DMS79 (cell line): ENCODE measurements at places on chromosomes 2 and 18.

- DNase-seq, result no peak
These were observed 53.9 kb downstream of the MBP start for GRCh38 chr18:77078690-77079070.

DNA sequence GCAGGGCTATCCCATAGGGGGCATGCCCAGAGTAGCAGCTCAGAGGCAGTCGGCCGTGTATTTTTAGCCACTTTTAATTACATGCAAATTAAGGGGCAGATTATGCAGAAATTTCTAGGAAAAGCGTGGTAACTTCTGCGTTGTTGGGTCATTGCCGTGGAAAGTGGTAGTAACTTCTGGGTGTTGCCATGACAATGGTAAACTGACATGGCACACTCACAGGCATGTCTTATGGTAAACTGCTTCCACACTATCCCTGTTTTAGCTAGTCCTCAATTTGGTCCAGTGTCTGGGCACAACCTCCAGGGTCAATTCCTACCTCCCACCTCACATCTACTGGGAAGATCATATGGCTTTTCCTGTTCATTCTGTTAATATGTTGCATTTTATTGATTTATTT is 428.9 kb upstream of the FANCL start:
- DNase-seq, result no peak

- DNase-seq, result no peak
These were observed 150.0 kb downstream of the ESCO1 start for GRCh38 chr18:21450503-21450902.

DNA sequence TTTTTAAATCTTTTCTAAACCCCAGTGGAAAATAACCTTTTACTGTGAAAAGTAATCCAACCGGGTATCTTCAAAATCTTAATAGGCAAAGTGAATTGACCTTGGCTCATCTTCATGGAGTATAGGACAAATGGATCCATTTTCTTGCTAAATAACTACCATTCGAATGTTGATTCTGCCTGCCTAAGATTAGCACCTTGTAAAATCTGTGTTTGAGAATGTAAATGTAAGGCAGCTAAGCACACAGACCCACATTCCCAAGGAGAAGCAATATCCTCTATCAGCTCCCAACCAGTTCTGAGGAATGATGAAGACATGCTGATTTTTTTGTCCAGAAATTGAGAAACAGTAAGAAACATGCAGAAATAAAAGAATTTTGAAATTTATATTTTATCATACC is 509.8 kb upstream of the SMIM21 start:
- no peak for DNase-seq

DNA sequence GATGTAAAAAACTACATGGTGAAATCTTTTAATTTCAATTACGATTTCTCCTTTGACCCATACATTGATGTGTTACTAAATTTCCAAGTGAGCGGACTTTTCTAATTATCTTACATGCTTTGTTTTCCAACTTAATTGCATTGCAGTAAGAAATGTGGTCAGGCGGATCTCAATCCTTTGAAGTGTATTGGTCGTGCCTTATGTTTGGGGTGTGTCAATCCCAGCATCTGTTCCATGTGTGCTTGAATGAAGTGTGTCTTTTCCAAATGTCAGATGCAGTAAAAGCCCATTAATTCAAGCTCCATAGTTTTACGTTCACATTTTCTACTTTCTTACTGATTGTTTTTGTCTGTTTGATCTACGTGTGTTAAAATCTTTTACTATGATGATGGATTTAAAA is 113.1 kb downstream of the UXS1 start:
- no peak for DNase-seq

DNA sequence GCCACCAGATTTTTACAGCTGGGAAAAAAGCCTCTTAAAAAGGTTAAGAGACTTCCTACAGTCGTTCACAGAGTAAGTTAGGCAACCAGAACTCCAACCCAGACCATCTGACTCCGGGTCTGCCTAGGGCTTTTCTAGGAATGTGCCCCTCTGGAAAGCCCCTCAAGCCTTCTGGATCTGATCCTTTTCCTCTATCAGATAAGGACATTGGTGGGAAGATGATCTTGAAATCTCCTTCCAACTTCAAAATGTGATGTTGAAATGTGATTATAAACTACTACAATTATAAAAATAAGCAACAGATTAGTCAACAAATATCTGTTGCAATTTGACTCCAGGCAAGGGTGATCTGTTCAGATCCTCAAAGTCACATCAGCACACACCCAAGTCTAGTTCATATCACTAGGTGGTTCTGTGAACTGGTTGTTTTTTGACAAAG is 270.4 kb downstream of the ARHGAP15 start:
- no peak for DNase-seq

DNA sequence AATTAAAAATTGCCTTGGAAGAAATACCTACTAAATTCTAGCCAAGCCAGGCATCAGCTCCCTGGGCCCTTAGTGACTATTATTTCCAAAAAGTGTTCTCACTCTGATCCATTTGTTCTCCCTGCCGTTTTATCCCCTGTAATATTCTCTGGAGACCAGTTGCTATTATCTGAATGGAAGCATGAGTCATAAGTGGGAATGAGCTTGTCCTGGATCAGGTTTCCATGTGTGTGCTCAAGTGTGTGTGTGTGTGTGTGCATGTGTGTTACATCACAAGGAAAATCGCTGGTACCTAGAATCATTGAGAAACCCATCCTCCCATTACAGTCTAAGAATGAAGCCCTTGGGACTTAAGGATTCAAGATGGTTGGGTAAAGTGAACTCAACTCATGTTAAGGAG is 130.3 kb upstream of the CXCR4 start:
- peak; percentile 27 for DNase-seq

- no peak for DNase-seq
These were observed 930.9 kb upstream of the FAM98A start for GRCh38 chr2:34529965-34530364.

DNA sequence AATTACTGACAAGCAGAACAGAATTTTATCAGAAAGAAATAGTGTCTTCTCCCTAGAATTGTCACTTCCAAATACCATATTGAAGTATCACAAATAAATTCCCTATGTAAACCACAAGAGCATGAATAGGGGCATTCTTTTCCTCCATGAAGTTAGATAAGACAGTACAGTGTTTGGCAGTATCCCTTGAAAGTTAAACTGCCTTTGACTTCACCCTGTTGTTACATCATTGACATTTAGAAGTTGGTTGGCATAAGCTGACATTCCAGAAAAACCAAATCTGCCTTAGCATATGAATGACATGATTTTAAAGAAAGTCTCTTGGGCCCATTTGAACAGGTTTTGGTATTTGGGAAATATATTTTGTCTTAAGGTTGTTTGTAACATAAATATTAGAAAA is 50.2 kb upstream of the OSR1 start:
- DNase-seq, result no peak

DNA sequence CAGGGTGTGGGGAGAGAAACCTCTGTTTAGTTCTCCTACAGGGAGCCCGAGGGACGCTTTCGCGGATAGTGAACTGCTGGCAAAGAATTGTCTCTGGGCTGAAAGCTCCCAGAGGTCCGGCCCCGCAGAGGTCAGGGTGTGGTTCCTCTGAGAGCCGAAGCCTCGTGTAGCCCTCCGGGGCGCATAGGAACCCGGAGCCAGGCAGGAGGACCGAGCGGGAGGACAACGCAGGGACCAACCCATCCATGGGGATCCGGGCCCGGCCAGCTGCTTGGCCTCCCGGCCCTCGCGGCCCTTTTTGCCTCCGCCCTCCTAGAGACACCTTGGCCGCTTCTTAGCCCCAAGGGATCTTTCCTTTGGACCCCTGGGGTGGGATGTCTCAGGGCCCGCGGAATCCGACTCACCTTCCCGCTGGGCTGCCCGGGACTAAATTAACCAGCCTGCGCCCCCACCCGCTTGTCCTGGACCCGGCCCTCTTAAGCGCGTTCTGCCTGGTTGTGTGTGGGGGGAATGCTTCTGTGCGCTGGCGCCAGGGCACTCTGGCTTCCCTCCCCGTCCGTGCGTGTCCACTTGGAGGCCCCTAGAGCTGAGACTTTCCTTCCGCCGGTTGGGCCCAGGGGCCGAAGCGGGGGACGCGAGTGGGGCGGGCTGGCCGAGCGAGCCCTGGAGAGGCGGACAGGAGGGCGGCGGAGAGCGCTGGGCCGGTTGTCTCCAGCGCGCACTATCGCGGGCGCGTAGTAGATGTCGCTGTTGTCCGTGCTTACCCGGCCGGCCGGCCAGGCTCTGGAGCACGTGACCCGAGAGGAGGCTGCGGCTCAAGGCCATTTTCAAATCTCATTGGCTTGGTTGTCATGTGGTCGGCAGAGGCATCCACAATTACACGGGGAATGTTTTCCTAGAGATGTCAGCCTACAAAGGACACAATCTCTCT is at the start of gene HOXD10:
HOXD10 (plus strand) TSS at position 896 of the 931 bp plus-strand sequence. CDS start 56 bp downstream, outside the sequence.
- peak; percentile 65 for DNase-seq

DNA sequence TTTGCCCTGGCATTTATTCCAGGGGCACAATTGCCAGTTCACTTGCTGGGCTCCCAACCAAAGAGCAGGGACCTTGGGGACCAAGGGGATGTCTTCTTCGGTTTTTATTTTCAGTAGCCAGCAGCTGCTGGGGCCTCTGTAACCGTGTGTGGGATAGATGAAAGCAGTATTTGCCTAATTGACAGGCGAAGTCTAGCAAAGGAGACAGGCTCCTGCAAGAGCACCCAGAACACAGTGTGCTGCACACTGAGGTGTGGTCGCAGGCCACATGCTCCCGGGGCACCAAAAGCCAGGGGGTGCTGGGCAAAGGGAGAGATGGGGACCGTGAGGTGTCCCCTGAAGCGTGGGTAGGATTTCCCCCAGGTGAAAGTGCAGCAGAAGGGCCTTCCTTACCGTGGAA is 5.3 kb downstream of the SAG start:
- DNase-seq, result no peak

DNA sequence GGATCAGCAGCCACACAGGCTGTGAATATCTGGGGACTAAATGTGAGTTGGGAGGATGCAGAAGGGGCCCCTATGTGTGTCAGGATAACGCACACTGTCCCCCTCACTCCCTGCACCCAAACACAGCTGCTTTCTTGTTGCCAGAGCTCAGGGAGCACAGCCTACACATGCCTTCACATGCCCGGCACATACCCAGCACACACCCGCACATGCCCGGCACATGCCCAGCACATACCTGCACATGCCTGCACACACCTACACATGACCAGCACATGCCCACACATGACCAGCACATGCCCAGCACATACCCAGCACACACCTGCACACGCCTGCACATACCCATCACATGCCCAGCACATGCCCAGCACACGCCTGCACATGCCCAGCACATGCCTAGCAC is 75.6 kb downstream of the TPO start:
- no peak for DNase-seq

GRCh38 chr2:7011356-7012083 is 94.3 kb downstream of the RNF144A start:
- no peak for DNase-seq

DNA sequence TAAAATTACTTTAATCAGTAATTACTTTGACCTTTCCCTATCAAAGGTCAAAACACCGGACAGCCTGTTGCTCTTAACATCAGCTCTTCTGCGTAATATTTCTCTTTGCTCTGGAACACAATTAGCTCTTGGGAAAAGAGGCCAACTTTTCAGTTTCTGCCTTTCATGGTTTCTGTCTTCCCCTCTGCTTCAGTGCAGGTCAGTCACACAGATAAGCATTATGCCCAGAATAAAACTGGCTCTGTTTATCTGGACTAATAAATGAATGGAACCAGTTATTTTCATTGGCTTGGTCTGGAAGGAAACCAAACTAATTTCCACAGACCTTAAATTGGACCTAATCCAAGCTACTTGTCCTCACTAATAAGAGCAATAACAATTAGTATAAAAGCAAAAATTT is 26.2 kb upstream of the GALNT3 start:
- no peak for DNase-seq

- no peak for DNase-seq
These were observed 199.4 kb downstream of the ZNF385B start for GRCh38 chr2:179661986-179662385.
